HuH-7 (cell line): ENCODE measurements at places on chromosomes 3 and 15.

- peak; percentile 40 for DNase-seq
Observed at GRCh38 chr3:158845765-158846350, 44.0 kb downstream of the MFSD1 start.

DNA sequence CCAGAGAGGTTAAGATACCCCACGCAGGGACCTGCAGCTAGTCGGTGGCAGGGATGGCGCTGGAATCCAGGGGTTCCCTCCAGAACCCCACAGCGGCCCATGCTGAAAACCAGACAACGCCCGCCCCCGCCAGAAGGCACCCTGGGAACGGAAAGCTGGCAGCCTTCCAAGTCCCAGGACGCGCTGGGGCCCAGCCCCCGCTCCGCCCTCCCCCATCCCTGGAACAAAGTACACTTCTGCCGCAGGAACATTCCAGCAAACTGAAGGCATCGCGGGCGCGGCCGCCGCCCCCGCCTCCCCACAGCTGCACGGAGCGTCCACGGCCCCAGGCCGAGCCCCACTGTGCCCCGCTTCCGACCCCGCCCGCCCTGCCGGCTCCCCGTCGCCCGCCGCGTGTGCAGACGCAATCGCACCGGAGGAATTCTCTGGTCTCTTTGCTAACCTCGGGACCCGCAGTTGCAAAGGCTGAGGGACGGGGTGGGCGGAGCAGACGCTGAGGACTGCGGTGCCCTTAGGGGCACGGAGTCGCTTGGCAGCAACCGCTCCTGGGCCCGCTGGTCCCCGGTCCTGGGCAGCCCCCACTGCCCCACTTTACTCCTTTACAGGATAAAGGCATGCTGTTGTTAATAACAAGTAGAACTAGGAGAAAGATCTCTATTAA, 44.8 kb upstream of the RNU6-1 start:
- DNase-seq, result peak; percentile 87

- DNase-seq, result no peak
Observed at GRCh38 chr3:121914081-121914998, 20.1 kb downstream of the SLC15A2 start.

GRCh38 chr15:42728560-42728959, 8.4 kb downstream of the CDAN1 start:
- DNase-seq, result no peak

DNA sequence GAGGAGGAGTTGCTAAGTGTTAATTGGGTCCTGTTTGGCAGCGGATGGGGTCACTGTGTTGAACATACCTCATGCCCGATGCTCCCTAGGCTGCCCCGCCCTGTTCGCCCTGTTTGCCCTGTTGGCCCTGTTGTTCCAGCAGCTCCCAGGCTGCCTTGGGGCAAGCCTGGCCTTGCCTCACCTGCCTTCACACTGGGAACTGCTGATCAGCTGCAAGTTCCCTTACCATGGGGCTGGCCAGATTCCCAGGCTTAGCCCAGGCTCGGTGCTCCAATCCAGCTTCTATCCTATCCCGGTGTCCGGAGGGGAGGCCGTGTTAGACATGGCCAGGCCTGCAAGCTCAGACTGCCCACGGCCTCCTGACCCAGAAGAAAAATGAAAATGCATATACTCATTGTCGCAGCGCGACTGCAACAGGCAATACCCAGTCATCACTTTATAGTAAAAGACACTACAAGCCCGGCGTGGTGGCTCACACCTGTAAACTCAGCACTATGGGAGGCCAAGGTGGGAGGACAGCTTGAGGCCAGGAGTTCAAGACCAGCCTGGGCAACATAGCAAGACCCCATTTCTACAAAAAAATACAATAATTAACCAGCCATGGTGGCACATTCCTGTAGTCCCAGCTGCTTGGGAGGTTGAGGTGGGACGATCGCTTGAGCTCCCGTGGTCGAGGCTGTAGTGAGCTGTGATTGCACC, 42.9 kb upstream of the ZNF710 start:
- DNase-seq, result no peak

DNA sequence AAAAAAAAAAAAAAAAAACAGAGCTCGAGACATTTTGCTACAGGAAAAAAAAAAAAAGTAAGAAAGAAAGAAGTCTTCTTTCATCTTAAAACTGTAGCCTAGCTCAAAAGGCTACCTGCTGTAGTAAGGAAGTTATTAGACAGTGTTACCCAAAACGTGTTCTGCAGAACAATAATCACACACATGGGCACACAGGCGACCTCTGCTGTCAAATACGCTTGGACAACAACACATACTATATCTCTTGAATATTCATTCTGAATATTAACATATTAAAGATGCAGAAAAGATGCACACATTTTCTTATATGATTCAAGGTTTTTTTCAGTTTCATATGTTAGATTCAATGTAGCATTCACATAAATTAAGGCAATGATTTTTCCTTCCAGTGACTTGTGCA, 215.8 kb downstream of the ROBO1 start:
- DNase-seq, result no peak

DNA sequence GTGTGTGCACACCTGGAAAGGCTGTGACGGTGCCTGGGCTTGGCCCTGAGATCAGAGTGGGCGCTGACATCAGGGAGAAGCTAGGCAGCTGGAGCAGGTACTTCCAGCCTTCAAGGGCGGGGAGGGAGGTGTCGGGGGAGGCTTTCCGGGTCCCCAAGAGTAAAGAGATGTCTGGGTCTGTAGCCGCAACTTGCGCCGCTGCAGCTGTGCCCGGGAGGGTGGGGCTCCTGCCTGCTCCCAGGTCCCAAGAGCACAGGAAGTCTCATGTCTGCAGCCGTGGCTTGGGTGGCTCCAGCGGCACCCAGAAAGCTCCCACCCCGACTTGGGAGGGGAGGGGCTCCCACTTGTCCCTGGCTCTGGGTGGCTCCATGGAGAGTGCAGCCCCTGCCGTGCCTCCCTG, 103.2 kb upstream of the BNIP2 start:
- no peak for DNase-seq

DNA sequence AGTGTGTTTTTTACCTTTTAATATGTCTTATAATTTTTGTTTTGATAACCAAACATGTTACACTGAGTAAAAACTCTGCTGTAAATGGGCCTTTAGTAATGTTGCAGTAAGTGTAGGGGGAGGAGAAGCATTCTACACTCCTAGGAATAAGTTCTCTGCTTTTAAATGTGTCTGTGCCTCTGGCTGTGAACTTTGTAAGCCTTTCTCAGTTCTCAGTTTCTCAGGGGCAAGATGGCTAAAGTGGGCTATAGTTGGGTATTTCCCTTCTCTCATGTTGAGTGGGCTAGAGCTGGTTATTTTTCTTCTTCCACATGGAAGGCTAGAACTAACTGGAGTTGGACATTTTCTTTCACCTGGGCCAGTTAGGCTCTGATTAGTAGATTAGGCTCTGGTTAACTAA, 75.3 kb upstream of the NUDT16 start:
- no peak for DNase-seq

- no peak for DNase-seq
Observed at GRCh38 chr3:39573392-39573791, 105.9 kb downstream of the MOBP start.

DNA sequence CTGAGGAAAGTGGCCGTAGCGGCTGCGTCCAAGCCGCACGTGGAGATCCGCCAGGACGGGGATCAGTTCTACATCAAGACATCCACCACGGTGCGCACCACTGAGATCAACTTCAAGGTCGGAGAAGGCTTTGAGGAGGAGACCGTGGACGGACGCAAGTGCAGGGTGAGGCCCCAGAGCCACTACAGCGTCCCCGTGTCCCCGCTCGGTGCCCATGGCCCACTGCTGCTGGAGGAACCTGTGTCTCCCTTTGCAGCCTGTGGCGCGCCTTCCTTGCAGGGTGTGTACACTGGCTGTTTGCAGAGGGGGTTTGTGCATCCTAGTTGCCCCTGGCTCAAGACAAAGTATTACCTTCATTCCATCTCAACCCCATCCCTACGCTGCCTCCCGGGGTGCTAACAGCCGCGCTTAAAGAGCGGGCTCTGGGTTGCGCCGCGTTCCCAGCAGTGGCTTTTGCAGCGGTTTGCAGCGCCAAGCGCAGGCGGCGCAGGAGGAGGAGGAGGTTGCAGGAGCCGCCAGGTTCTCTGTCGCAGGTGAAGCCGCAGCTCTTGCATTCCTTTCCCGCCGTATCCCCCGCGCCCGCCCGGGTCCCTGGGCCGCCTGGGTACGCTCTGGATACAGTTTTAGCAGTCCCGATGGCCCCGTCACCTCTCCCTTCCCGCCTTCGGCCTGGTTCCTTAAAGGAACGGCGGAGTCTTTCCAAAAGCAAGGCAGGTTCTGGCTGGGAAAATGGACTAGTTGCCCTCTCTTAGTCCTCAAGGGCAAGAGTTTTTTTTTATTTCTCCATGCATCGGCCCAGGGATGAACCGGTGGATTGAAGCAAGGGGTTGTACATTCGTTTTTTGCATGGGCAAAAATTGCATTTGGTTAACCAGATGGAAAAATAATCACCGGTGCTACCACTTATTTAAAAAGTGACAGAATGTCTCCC, 1.2 kb downstream of the CRABP1 start:
- no peak for DNase-seq

GRCh38 chr3:185549122-185549521, 3.3 kb downstream of the LIPH start:
- no peak for DNase-seq

GRCh38 chr3:33115024-33115768, 1.4 kb downstream of the CRTAP start:
- no peak for DNase-seq

DNA sequence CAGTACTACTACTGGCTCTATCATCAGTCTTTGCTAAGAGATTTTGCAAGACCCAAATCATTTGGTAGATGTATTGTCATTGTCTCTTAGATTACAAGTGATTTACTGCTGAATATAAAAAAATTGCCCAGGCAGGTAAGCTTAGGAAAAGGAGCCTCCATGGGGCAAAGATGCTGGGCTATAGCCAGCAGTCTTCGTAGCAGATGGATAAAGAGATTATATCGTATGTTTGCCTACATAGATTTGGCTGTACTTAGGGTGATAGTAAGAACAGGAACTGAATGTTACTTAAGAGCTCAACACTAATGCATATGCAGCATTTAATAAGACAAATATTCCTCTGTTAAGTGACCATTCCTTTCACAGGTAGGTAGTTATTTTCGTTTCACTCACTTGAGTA, 48.9 kb downstream of the PTPRG start:
- no peak for DNase-seq

DNA sequence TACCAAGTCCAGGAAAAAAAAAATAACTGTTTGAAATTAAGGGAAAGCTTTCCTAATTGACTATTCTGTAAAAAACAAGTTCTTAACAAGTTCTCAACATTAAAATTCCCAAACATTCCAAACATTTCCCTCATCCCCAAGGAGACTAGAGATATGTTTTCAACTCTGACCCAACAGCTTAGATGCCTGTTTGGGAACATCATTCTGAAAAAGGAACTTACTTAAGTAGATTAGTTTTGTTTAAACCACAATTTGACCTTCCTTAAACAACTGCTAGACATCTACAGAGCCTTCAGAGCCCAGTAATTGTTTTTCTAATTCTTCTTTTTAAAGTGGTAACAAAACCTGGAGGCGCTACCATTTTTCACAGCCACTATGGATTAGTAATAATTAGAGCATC, 12.8 kb downstream of the UBR1 start:
- DNase-seq, result no peak

- peak; percentile 72 for DNase-seq
Observed at GRCh38 chr15:48963524-48964113, at the start of gene SHC4. Gene SHC4 (minus strand): TSS chr15:48963919. CDS start chr15:48963015, 904 bp downstream.

- DNase-seq, result no peak
Observed at GRCh38 chr15:53520996-53521395, 238.5 kb downstream of the WDR72 start.

GRCh38 chr3:49397470-49397869, 14.3 kb downstream of the RHOA start:
- DNase-seq, result no peak

DNA sequence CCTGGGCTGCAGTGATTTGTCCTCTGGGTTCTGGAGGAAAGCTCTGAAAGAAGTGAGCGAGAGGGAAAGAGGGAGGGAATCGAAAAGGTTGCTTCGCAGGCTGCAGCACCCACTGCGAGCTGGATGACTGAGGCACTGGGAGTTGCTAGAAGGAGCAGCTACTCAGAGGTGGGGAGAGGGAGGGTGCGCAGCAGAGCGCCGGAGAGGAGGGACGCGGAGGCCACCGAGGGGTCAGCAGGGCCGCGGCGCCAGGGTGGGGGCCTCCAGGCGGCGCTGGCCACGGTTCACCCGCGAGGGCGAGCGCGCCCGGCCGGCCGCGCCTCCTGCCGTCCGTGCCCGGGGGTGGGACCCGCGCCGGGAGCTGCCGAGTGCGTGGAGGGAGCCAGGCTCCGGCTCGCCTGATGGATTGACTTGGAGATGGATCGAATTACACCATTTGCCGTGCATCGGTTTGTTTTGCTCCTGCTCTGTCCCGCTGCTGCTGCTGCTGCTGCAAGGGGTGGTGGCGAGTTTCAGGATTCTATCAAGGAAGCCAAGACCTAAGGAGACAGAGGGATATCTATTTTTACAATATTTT, at the start of gene SEMA6D:
Gene SEMA6D (plus strand): TSS at position 470 of the 577 bp plus-strand sequence. CDS start 42,294 bp downstream, outside the sequence.
- peak; percentile 81 for DNase-seq

- no peak for DNase-seq
Observed at GRCh38 chr3:128854475-128854874, 24.9 kb upstream of the ACAD9 start.

DNA sequence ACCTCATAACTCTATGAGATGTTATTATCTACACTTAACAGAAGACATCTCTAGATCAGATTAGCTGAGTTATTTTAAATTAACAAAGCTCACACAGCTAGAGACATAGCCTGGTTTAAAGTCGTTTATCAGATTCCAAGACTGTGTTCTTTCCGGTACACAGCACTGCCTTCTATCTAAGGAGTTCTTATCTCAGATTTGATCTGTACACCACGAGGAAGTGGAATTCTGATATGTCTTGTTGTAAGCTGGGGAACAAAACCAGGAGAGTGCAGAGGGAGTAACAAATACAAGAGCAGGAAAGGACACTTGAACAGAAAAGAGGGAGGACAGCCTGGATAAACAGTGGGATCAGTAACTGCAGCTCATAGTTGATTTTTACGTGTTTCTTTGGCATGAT, 61.7 kb upstream of the KCNMB2 start:
- DNase-seq, result no peak

- DNase-seq, result no peak
Observed at GRCh38 chr3:30269751-30270445, 336.5 kb upstream of the TGFBR2 start.

GRCh38 chr3:147246906-147247305, 159.4 kb downstream of the ZIC4 start:
- no peak for DNase-seq

- no peak for DNase-seq
Observed at GRCh38 chr3:81470524-81471278, 290.7 kb downstream of the GBE1 start.

GRCh38 chr3:19596408-19596807, 337.6 kb downstream of the EFHB start:
- no peak for DNase-seq

DNA sequence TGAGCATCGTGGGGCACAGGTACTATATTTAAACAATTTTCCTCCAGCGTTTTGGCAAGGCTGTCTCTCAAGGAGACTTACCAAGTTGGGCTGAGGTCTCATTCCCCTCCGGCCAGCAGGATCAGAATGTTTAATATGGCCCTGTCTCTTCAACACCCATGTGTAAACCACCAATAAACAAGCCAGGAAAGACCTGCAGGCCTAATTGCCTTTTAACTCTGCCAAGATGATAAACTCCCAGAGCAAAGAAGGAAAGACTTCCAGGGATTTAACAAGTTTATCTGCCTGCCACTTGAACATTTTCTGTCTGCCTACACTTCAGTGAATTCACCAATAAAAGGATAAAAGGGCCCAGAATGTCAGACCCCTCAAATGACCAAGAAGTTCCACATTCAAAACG, 130.3 kb upstream of the WNT5A start:
- no peak for DNase-seq
